ENCODE measurements at places on chromosomes 11 and 22.

GRCh38 chr11:87431392-87431791, 393.7 kb downstream of the TMEM135 start:
- H3K36me3 ChIP-seq: no peaks in the 10 kb centered on the region
- H3K4me3 ChIP-seq: no peak overlapping the region
- no peak overlapping the region for H3K27ac ChIP-seq
- H3K4me1 ChIP-seq: no peaks in the 10 kb centered on the region

GRCh38 chr22:28043266-28043665, 124.2 kb upstream of the PITPNB start:
- no peak for DNase-seq
- no peak overlapping the region for H3K4me3 ChIP-seq
- H3K27me3 ChIP-seq: no peaks in the 10 kb centered on the region
- no peak overlapping the region for H3K27ac ChIP-seq

- no peak overlapping the region for H3K27ac ChIP-seq
- no peak for DNase-seq
- H3K4me1 ChIP-seq: peaks cover 30% of the 10 kb centered on the region
- H3K4me3 ChIP-seq: no peak overlapping the region
- no peaks in the 10 kb centered on the region for H3K27me3 ChIP-seq
Observed at GRCh38 chr11:2530855-2531200, 86.0 kb downstream of the KCNQ1 start.

- H3K36me3 ChIP-seq: no peaks in the 10 kb centered on the region
- no peak overlapping the region for H3K27ac ChIP-seq
- no peaks in the 10 kb centered on the region for H3K4me1 ChIP-seq
- H3K27me3 ChIP-seq: no peaks in the 10 kb centered on the region
Observed at GRCh38 chr11:121437686-121438078, 14.4 kb upstream of the SORL1 start.

DNA sequence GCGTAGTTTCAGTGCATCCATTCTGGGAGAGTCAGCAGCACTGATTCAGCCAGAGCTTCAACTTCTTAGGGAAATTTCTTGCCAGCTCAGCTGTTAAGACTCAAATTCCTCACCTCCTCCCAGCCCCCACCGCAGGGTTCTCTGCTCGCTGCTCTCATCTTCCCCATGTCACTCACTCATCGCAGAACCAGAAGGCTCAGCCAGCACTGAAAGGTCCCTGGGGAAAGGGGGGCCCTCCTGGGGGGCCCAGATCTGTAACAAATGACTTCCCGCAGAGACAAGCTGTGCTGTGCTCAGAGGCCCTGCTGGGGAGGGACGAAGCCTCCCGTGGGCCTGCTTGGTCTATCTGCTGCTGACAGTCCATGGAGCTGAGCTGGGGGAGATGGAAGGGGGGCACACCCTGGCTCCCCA, 220.6 kb downstream of the NTM start:
- DNase-seq: no peak
- no peak overlapping the region for H3K27ac ChIP-seq
- no peaks in the 10 kb centered on the region for H3K36me3 ChIP-seq
- H3K4me3 ChIP-seq: no peak overlapping the region

DNA sequence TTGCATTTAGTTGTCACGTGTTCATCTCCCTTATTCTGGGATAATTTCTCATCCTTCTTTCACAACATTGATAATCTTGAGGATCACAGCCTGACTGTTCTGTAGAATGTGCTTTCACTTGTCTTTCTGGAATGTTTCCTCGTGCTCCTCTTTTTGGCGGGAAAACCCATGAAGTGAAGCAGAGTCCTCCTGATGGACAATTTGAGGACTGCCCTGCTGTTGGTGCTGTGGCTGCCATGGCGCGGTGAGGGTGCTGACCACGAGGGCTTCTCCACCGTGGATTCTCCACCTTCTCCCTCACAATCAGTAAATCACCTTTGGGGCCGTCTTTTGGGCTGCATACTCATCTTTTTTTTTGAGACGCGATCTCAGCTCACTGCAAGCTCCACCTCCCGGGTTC, 946.9 kb downstream of the BRD1 start:
- DNase-seq: no peak
- no peaks in the 10 kb centered on the region for H3K36me3 ChIP-seq
- no peak overlapping the region for H3K27ac ChIP-seq
- no peaks in the 10 kb centered on the region for H3K27me3 ChIP-seq
- no peaks in the 10 kb centered on the region for H3K4me1 ChIP-seq

- H3K27ac ChIP-seq: no peak overlapping the region
- no peak overlapping the region for H3K4me3 ChIP-seq
- H3K27me3 ChIP-seq: no peaks in the 10 kb centered on the region
- no peak for DNase-seq
- H3K4me1 ChIP-seq: no peaks in the 10 kb centered on the region
- no peaks in the 10 kb centered on the region for H3K36me3 ChIP-seq
Observed at GRCh38 chr11:1937616-1938342, 9.4 kb upstream of the MRPL23 start.

GRCh38 chr11:32259641-32260081, 168.8 kb downstream of the RCN1 start:
- no peaks in the 10 kb centered on the region for H3K4me1 ChIP-seq
- no peaks in the 10 kb centered on the region for H3K36me3 ChIP-seq
- DNase-seq: no peak
- no peak overlapping the region for H3K27ac ChIP-seq
- H3K4me3 ChIP-seq: no peak overlapping the region

GRCh38 chr11:10600570-10601248, 32.2 kb upstream of the LYVE1 start:
- no peak overlapping the region for H3K27ac ChIP-seq
- no peaks in the 10 kb centered on the region for H3K27me3 ChIP-seq
- H3K4me1 ChIP-seq: no peaks in the 10 kb centered on the region

DNA sequence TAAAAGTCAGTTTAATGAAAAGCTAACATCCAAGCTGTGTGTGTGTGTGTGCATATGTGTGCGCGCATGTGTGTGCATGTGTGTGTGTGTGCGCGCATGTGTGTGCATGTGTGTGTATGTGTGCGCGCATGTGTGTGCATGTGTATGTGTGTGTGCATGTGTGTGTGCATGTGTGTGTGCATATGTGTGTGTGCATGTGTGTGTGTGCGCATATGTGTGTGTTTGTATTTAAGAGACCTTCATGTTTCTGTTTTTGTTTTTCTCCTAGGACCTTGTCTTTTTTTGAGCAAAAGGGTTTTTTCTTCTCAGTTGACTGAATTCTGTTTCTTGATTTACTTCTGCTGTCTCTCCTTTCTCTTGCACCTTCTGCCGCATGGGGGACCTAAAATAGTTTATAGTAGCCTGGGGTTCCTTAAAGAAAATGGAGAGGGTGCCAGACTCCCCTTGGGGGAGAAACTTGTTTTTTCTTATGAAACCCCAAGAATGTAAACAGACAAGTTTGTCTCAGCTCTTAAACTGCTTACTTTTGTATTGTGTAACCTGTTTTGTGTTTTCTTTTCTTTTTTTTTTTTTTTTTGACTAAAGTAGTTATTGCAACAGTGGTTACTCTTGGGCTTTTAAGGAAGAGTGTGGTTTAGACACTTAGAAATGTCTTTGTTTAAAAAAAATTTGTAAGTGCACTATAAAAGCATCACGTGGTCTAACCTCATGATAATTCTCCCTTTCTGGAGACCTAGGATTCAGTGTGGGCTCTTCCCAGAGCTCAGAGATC, 53.0 kb downstream of the OSBPL5 start:
- H3K36me3 ChIP-seq: no peaks in the 10 kb centered on the region
- no peaks in the 10 kb centered on the region for H3K27me3 ChIP-seq
- no peak overlapping the region for H3K4me3 ChIP-seq
- no peaks in the 10 kb centered on the region for H3K4me1 ChIP-seq
- DNase-seq: no peak
- H3K27ac ChIP-seq: no peak overlapping the region

- DNase-seq: no peak
- no peaks in the 10 kb centered on the region for H3K36me3 ChIP-seq
- no peaks in the 10 kb centered on the region for H3K27me3 ChIP-seq
Observed at GRCh38 chr22:47069270-47069669, 306.8 kb downstream of the TBC1D22A start.

- no peak overlapping the region for H3K4me3 ChIP-seq
- DNase-seq: no peak
- no peaks in the 10 kb centered on the region for H3K27me3 ChIP-seq
- H3K4me1 ChIP-seq: no peaks in the 10 kb centered on the region
- H3K36me3 ChIP-seq: no peaks in the 10 kb centered on the region
- H3K27ac ChIP-seq: no peak overlapping the region
Observed at GRCh38 chr11:129117595-129118350, 74.4 kb downstream of the ARHGAP32 start.

- H3K36me3 ChIP-seq: no peaks in the 10 kb centered on the region
- no peak overlapping the region for H3K4me3 ChIP-seq
- H3K4me1 ChIP-seq: no peaks in the 10 kb centered on the region
Observed at GRCh38 chr11:71385091-71385490, 63.1 kb downstream of the DHCR7 start.

DNA sequence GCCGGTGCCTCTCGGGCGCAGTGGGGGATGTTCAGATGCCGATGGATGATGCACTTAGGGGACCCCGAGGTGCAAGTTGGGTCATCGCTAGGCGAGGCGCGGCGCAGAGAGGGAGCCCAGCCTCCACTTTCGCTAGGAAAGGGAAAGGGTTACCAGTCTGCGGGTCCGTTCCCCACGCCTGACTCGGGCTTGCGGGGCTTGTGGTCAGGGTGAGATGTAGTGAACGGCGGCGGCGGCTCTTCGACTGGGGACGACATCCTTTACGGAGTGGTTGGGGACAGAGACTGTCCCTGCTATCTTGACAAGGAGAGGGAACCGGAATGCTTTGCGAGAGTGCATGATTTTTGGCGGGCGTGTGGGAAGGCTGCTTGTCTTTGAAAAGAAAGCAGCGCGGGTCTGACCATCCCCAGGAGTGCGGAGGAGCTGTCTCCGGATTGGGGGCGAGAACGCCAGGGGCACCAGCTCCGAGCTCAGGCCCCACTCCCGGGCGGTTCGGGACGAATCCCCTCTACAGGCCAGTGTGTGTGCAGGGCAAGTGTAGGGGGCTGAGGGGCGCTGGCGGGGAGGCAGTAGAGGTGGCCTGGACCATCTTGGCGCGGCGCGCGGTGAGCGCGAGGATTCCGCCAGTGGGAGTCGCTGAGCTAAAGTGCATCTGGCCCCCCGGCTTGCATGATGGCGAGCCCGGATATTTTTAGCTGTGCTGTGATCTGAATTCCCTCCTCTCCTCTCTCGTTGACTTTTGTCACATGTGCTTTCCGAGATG, 1.1 kb downstream of the FAT3 start:
- no peak overlapping the region for H3K4me3 ChIP-seq
- H3K4me1 ChIP-seq: no peaks in the 10 kb centered on the region
- peaks cover 9% of the 10 kb centered on the region for H3K27me3 ChIP-seq
- no peaks in the 10 kb centered on the region for H3K36me3 ChIP-seq

DNA sequence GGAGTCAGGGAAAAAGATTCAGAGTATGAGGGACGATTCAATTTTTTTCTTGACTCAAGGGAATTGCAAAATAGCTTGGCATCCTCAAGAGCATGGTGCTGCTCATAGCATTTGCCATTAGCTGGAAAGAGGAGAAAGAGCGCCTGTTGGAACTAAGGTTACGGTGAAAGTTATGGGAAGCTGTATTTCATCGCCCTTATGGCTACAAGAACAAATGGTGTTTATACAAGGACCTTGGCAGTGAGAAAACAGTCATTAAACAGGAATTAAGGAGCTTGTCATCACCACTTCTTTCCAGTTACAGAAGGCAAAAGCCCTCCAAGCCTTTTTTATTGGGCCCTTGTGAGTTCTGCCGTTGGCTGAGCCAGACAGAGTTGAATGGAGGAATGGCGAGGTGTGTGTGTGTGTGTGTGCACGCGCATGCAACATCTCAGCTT, 74.2 kb downstream of the ALX4 start:
- no peaks in the 10 kb centered on the region for H3K27me3 ChIP-seq
- H3K4me3 ChIP-seq: no peak overlapping the region
- no peak overlapping the region for H3K27ac ChIP-seq
- DNase-seq: no peak
- H3K36me3 ChIP-seq: peaks cover 22% of the 10 kb centered on the region

- H3K4me3 ChIP-seq: no peak overlapping the region
- no peak overlapping the region for H3K27ac ChIP-seq
- no peaks in the 10 kb centered on the region for H3K4me1 ChIP-seq
- H3K36me3 ChIP-seq: no peaks in the 10 kb centered on the region
- H3K27me3 ChIP-seq: no peaks in the 10 kb centered on the region
Observed at GRCh38 chr11:112626731-112627130, 334.5 kb upstream of the NCAM1 start.

- no peak for DNase-seq
- no peak overlapping the region for H3K27ac ChIP-seq
- no peaks in the 10 kb centered on the region for H3K36me3 ChIP-seq
- no peaks in the 10 kb centered on the region for H3K4me1 ChIP-seq
- peaks cover 3% of the 10 kb centered on the region for H3K27me3 ChIP-seq
Observed at GRCh38 chr11:27255447-27255828, 107.6 kb downstream of the CCDC34 start.

DNA sequence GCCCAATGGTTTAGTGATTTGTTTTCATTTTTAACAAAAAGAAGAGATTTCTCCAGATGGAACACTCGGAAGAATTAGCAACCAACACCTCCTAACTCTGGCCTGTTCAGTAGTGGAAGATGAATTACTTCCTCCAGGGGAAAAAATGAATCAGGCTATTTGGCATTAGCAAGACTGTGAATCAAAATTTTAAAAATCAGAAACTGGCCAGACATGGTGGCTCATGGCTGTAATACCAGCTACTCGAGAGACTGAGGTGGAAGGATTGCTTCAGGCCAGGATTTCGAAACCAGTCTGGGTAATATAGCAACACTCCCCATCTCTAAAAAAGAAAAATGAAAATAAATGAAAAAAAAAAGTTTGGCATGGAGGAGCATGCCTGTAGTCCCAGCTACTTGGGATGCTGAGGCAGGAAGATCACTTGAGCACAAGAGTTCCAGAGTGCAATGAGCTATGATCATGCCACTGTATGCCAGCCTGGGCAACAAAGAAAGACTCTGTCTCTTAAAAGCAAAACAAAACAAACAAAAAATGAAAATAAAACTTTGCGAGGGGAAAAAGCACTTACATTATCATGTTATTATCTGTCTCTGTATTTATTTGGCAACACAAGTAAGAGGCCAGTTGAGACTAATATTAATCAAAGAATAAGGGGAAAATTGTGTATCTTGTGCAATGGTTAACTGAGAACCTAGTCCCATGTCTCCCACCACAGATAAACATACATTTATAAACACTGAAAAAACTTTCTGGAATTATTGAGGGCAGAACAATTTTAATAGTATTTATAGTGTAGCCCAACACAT, 796.3 kb upstream of the ANO3 start:
- H3K4me1 ChIP-seq: no peaks in the 10 kb centered on the region
- no peaks in the 10 kb centered on the region for H3K27me3 ChIP-seq
- no peak for DNase-seq

DNA sequence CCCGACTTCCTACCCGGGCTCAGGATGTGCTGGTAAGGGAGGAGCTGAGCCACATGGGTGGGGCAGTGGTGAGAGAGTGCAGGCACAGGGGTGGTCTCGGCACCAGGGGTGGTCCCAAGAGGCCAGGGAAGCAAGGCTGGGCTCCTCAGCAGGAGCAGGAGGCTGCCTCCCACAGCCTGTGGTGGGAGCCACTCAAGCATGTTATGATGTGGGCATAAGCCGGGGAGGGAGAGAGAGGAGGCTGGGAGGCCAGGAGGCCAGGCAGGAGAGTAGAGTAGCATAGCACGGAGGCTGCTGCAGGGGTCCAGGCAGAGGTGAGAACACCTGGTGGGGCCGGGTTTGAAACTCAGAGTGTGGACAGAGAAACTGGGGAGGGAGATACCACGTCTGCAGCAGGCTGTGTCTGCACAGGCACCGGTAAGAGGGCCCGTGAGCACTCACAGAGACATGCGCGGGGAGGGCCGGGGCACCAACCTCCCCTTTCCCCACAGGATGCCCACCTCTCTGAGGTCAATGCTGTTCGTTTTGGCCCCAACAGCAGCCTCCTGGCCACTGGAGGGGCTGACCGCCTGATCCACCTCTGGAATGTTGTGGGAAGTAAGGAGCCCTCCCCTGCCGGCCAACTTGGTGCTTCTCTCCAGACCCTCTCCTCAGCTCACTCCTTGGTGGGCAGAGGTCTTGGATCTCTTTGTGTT, 10.7 kb downstream of the ATG16L2 start:
- no peaks in the 10 kb centered on the region for H3K4me1 ChIP-seq
- no peaks in the 10 kb centered on the region for H3K27me3 ChIP-seq
- H3K4me3 ChIP-seq: no peak overlapping the region
- DNase-seq: no peak
